T-helper 2 cell (primary cell): ENCODE measurements at places on chromosomes 16 and 17.

GRCh38 chr17:81210868-81211267 lies 11.9 kb downstream of the CEP131 start:
- no peak for DNase-seq

DNA sequence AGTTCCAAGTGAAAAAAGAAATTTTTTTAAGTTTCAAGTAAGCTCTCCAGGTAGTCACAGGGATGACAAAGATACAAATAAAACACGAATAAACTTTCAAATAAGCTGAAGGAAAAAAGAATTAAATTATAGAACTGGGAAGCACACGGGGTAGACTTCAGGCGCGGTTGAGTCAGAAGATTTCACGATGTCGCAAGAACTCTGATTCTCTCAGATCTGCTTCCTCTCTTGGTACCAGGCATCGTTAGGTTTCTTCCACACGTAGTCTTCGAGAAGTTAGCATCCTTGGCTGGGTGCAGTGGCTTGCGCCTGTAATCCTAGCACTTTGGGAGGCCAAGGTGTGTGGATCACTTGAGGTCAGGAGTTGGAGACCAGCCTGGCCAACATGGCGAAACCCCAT lies 784.1 kb upstream of the RBFOX1 start:
- DNase-seq, result no peak

- no peak for DNase-seq
These were observed at the start of gene EVPLL for GRCh38 chr17:18377437-18378204. TSS of gene EVPLL (plus strand) at chr17:18377778. CDS start at chr17:18380938, 3,160 bp downstream.

- DNase-seq, result no peak
These were observed 9.6 kb downstream of the ACE start for GRCh38 chr17:63486317-63487013.

GRCh38 chr17:34364751-34365150 lies 1.7 kb upstream of the CCL1 start:
- no peak for DNase-seq

DNA sequence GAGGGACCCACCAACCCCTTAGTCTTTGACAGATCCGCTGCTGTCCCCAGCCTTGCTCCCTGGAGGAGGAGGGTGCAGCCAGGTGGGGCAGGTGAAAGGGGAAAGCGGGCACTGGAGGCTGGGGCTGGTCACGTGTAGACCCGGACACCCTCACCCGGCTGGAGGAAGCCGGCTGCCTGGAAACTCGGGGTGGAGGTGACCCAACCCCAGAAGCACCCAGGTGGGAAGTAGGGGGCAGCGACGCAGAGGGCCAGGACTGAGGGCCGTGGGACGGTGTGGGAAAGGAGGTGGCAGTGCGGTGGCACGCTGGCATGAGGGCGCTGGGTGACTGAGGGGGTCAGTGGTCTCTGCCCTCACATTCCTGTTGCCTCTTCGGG lies 2.7 kb downstream of the TRAF7 start:
- DNase-seq, result no peak
